NCI-H187 (cell line): ENCODE measurements at places on chromosomes 11 and 22.

DNA sequence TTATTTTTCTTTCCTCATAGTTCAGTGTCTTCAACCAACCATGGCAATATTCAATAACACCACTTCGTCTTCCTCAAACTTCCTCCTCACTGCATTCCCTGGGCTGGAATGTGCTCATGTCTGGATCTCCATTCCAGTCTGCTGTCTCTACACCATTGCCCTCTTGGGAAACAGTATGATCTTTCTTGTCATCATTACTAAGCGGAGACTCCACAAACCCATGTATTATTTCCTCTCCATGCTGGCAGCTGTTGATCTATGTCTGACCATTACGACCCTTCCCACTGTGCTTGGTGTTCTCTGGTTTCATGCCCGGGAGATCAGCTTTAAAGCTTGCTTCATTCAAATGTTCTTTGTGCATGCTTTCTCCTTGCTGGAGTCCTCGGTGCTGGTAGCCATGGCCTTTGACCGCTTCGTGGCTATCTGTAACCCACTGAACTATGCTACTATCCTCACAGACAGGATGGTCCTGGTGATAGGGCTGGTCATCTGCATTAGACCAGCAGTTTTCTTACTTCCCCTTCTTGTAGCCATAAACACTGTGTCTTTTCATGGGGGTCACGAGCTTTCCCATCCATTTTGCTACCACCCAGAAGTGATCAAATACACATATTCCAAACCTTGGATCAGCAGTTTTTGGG is at the start of gene OR51T1:
OR51T1 (plus strand) TSS at position 41 of the 641 bp plus-strand sequence; CDS start at position 41, 0 bp downstream.
- no peak for DNase-seq

DNA sequence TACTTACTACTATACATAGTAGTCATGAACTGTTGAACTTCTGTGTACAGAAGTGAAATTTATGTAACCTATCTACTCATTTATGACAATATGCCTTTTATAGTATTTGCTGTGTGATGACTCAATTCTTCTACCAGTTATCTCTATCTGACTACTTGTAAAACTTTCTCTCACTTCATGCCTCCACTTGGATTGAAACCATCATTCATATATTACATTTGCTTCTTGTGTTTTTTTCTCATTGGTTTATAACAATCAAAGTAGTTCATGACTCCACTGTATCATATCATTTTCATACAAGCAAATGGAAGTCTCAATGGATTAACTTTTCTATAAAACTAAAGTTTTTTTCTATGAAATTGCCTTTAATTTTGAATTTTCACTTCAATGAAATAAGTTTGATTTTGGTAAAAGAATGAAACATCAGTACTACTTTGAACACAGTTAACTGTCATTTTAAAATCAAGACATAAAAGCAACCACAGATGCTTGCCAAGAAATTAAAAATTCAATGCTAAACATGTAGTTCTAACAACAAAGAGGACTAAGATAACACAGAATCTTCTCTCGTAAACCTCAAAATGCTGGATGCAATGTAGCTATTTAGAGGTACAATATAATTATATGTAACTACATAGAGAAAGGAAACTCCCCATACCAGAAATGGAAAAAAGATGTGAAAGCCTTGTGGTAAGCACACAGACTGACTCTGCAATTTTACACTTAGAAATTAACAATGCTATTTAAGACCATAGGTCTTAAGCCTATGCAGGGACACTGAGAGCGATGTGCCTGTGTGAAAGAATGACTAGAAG is 27.6 kb upstream of the EXPH5 start:
- no peak for DNase-seq

DNA sequence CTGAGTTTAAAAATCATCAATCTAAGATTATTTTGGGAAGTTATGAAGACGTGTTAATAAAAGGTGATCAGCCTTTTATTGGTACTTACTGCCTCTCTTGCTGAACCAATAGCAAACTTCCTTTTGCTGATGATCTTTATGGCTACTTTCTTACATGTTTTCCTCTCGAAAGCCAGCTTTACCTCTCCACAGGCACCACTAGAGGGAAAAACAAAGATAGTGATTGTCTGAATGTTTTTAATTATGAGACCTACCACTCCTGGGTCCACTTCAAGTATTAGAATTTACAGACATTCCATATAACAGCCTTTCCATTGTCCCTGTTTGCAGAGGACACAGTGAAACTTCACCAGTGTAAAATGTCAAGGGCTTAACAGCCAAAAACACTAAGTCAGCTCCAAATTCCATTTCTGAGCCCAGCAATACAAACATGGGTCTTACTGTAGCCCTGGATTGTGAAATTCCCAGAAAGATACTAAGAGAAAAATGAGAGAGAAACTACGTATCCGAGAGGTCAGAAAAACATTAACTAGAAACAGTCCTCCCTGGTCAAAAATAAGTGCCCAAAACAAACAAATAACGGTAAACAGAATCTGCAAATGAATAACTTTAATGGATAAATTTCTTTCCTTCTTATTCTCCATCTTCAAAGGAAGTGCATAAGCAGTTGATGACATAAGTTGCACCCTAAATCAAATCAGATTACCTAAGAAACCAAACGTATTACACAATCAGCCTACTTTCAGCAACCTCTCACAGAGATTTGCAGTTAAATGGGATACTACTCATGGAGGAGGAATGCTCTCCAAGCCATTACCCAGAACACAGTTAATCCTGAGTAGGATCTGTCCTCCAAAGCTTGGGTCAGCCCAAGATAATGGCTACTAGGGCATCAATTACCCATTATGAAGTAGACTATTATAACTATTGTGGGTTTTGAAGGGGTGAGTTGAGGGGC is 29.5 kb downstream of the CHEK2 start:
- DNase-seq, result no peak

DNA sequence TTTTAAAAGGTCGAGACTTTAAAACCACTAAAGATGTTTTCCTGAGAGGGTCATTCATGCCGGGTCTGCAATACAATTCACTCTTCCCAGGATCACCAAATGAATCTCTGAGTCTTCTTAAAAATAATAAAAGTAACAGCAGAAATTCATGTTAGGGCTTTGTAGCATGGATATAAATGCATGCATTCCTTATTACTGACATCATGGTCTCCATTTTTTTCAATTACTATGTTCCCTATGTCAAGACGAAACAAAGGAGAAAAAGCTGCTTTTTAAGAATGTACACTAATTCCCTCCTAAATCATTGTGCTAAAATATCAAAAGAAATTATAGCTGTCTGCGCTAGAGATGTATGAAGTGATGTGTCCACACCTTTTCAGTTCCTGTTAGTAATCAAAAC is 789.9 kb upstream of the LRRC4C start:
- no peak for DNase-seq

DNA sequence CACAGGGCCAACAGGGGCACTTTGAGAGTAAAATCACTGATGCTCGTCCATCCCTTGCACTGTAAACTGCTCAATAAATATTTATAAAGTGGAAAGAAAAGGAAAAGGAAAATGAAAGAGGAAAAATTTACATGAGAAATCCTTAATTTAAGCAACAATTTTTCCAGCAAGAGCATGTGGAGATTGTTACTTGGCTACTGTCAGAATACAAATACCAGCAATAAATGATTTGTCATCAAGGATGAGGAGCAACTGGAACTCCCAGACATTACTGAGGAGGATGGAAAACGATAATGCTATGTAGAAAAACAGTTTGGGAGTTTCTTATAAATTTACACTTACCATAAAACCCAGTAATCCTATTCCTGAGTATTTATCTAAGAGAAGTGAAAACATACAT is 123.0 kb downstream of the SGSM3 start:
- DNase-seq, result no peak

DNA sequence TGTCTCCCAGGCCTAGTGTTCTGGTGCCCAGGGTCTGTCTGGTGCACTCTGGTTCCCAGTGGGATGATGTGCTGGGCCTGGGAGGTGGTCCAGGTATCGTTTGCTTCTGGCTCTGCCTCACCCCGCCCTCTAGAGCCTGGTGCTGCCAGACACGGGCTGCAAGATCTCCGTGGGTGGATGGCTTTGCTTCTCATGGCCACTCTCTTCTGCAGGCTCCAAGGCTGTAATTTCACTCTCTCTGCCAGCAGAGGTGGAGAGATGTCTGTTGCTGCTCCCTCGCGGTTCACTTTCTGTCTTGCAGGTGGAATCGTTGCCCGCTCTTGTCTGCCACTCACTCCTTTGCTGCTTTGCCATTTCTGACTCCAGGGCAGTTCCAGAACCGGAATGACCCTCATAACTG is 13.4 kb downstream of the NADSYN1 start:
- DNase-seq, result no peak
